ENCODE measurements at places on chromosomes 6 and 20.

DNA sequence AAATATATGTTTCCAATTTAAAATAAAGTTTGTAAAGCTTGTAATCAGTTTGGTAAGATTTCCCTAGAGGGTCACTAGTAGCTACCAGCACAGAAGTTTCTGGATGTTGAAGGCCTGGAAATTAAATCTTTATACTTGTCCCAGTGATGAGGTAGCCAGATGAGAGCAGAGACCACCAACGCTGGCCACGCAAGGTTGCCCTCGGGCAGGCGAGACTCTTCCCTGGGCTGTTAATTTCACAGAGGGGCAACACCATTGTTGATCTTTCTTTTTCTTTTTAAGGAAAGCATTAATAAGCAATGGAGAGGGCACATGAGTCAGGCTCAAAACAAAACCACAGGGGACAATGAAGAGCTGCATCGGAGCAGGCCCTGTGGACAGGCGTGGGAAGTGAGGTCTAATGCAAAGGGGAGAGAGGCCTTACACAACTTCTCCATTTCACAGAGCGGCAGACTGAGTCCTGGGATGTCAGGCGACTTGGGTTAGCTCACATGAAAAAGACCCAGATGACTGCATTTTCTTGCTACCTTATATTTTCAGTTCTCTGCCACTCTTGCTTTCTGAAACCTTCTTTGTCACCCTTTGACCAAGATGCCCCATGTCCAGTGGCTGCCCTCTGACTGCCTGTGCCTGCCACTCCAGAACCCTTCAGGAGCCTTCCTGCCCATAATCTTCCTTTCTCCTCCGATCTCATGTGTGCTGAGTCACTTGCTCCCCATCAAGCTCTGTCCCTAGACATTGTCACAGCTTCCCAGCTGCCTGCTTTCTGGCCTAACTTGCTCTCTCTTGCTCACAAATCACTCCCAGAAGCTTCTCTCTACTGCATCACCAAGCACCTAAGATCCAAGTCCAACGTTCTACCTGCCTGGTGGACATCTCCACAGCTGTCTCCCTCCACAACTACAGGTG lies 107.7 kb upstream of the CDYL start:
- DNase-seq: no peak

- no peak for DNase-seq
Measured at GRCh38 chr20:4956200-4956810, 45.0 kb downstream of the SLC23A2 start.

GRCh38 chr6:79186564-79186963 lies 47.9 kb downstream of the HMGN3 start:
- no peak for DNase-seq

DNA sequence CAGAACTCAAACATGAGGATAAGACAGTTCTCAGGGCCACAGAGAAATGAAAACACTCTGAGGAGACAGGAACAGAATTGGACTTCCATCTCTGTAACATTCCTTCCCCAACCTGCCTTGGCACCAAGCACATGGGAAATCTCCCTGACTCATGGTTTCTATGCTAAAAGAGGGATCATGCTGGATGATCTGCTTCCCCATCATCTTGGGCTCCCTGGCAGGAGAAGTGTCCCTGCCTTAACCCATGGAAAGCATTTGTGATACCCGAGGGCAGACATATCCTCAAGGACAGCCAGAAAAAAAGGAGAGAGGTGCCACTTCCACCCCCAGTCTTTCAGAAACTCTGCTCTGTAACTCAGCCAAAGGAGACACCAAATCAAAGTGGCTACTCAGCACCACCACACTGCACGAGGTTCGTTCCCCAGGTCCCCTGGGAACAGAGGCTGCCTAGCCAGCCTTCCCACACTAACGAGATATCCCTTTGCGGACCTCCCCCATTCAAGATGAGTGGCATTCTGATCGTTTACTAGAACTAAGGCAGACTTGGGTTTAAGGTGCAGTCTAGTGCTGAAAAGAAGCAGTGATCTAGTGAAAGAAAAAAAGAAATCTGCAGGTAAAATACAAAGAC lies 34.8 kb downstream of the BLOC1S5 start:
- no peak for DNase-seq

GRCh38 chr6:21616005-21616404 lies 22.5 kb downstream of the SOX4 start:
- no peak for DNase-seq

- no peak for DNase-seq
Measured at GRCh38 chr6:31557443-31558317, 10.3 kb downstream of the NFKBIL1 start.

GRCh38 chr6:106051226-106051625 lies 34.9 kb upstream of the PRDM1 start:
- DNase-seq: no peak

- no peak for DNase-seq
Measured at GRCh38 chr20:24765316-24766142, 183.5 kb upstream of the CST7 start.

- no peak for DNase-seq
Measured at GRCh38 chr6:72248621-72249020, 362.3 kb downstream of the RIMS1 start.

- no peak for DNase-seq
Measured at GRCh38 chr6:157988700-157989063, 7.0 kb downstream of the SYNJ2 start.

- DNase-seq: no peak
Measured at GRCh38 chr6:167470836-167471547, 146.1 kb downstream of the TTLL2 start.

DNA sequence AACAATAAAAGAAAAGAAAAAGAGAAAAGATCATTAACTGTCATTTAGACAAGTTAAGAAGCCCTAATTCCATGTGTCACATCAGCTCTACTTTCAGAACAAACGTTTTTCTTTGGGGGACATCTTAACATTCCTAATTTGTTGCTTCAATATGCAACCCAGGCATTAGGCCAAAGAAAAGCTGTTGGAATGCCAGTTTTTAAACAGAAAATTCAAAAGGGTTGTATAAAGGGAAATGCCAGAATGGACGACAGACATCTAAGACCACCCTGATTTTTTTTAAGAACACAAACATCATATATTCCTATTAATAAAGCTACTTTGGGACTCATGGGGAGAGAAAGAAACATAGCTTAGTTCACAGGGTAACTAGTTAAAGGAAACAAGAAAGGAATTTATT lies 315.0 kb downstream of the GMDS start:
- no peak for DNase-seq

DNA sequence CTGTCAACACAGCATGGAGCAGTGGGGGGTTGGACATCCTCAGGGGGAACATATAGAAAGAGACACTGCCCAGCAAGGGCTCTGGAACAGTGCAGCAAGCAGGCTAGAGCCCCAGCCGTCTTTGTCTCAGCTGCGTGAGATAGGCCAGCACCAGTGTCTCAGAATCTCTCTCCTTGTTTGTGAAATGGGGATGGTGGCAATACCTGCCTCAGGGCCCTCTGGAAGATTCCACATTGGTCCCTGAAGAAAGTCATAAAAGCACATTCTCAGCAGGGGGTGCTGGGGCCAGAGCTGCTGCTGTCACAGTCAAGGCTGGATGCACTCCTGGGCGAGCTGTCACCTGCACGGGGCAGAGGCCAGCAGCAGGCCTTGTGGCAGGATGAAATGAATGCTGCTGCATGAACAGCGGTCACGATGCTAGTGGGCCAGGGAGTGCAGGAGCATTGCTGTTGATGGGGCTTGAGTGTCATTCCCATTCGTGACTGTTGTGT lies 121.7 kb downstream of the SYCP2 start:
- DNase-seq: no peak

- DNase-seq: no peak
Measured at GRCh38 chr6:102229271-102229670, 835.8 kb downstream of the GRIK2 start.

GRCh38 chr20:46307139-46307998 lies 929 bp downstream of the CDH22 start:
- DNase-seq: peak; percentile 70

- DNase-seq: no peak
Measured at GRCh38 chr20:43188234-43188653, 1.5 kb downstream of the PTPRT start.

DNA sequence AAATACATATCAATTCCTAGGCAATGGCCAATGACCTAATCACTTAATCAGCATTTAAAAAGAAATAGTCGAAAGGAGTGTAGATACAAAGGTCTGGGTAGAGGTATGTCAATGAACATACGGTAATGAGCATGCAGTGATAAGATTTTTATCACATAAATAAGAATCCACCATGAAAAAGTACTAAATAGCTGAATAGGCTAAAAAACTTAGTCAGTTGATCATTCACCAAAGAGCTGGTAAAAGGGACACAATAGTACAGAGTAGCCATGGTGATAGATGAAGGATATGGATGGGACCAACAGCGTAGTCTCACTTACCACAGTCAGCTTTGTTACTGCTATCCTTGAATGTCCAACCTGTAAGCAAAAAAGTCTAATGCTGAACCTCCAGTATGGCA lies 1018.6 kb upstream of the EYS start:
- DNase-seq: no peak

GRCh38 chr6:23523771-23524170 lies 602.2 kb upstream of the NRSN1 start:
- no peak for DNase-seq

DNA sequence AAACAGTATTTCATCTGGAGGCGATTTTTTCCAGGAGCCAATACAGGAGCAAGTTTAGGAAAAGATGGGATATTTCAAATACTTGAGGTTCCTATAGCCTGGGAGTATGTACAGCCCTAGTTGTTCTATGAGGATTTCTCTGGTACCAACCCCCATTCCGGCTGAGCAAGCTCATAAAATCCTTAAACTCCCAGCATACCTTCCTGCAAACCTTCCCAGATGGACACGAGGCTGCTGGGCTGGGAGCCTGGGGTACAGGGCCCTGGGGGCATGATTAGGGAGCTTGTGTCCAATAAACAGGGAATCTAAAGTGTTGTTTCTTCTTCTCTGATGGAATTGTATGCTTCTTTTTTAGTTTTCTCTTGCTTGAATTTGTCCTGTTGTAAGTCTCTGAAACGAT lies 1.5 kb downstream of the PRRC2A start:
- no peak for DNase-seq

- no peak for DNase-seq
Measured at GRCh38 chr6:29958921-29959320, 16.6 kb downstream of the HLA-A start.

DNA sequence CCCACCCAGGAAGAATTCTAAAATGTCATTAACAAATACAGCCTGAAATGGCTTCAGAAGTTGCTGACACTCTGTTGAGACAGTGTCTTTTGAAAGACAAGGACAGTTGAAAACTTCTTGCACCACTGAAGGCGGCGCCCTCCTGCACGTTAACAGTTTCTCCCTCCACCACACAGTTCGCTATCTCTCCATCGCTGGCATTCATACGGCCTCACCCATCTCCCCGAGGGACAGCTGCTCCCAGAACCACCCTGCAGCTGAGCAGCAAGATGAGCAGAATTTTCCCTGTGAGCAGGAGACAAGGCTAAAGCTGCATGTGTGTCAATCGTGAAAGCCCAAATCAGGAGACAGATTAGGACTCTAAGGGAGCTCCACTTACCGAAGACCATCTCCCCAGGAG lies 113.3 kb downstream of the LY86 start:
- no peak for DNase-seq

- DNase-seq: no peak
Measured at GRCh38 chr20:7959484-7959883, 19.2 kb upstream of the HAO1 start.

DNA sequence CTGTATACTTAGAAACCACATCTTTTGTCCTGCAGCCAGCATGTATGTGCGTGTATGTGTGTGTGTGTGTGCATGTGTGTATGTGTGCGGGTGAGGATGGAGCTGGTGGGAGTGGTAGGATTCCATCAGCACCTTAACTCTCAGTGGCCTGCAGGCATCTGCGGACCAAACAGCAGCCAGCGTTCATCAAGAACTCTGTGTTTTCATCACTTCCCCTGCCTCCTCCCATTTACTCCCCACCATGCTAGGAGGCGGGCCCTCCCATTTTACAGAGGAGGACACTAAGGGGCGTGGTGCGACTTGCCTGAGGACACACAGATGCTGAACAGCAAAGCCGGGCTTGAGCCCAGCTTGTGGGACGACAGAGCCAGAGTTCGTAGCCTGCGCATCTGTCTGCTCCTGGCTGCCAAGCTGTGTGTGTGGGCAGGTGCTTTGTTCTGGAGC lies 8.9 kb downstream of the VSTM2L start:
- no peak for DNase-seq

GRCh38 chr6:13431861-13432465 lies 55.4 kb downstream of the GFOD1 start:
- DNase-seq: no peak

DNA sequence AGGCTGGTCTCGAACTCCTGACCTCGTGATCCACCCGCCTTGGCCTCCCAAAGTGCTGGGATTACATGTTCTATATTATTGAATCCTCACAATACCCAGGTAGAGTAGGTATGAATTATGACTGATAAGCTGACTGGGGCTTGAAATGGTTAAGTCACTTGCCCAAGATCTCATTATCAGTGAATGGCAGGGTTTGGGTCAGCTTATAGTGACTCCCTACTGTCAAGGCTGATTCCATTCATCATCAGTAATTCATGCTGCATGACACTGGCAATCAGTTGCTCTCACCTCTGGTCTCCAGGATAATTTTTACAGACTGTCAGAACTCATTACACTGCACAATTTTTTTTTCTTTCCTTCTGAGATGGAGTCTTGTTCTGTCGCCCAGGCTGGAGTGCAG lies 127.6 kb downstream of the KIF13A start:
- DNase-seq: no peak

GRCh38 chr20:39294137-39294725 lies 332.1 kb downstream of the DHX35 start:
- no peak for DNase-seq

- no peak for DNase-seq
Measured at GRCh38 chr6:17001188-17001587, 100.7 kb upstream of the STMND1 start.

GRCh38 chr20:37521061-37521771 lies at the start of gene NNAT:
Gene NNAT (plus strand): TSS chr20:37521250. CDS start chr20:37521332, 82 bp downstream.
- no peak for DNase-seq

GRCh38 chr20:54822386-54822785 lies 347.0 kb downstream of the DOK5 start:
- no peak for DNase-seq

DNA sequence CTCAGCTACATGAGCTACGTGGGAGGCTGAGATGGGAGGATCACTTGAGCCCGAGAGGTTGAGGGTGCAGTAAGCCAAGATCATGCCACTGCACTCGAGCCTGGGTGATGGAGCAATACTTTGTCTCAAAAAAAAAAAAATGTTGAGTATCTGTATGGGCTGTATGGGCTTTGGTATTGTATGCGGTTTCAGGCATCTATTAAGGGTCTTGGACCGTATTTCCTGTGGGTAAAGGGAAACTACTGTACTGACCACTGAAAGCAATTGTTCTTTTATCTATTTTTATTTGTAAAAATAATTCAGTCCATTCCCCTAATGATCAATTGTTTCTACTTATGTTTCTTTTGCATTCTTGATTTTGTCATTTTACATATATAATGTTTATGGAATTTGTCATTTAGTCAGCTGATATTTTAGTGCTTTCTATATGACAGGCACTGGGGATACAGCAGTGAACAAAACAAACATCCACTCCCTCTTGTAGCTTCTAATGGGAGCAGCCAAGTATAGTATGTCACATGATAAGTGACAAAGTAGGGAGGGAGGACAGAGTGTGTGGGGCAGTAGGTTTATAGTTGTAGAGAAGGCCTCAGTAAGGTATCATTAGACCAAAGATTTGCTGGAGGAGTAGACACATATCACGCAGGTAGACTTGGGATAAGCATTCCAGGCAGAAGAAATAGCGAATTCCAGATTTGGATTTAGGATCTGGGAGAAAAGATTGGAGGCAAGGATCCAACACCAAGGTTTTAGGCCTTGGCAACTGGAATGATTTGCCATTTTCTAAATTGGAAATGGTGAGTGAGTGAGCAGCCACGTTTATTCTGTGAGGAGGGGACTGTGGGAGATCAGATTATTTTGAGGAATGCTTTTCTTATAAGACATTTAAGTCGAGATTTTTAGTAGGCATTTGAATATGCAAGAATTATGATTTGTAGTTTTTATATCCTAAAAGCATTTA lies 6.0 kb downstream of the PCMT1 start:
- DNase-seq: no peak

Measured in stimulated activated CD4-positive, alpha-beta T cell treated with anti-CD3 and anti-CD28 coated beads, Interleukin-4, amount 100 ng/mL, for 4 hours (primary cell).